ENCODE measurements at places on chromosomes 6 and 20.

- no peak for DNase-seq
Observed at GRCh38 chr6:148779142-148779562, 32.3 kb downstream of the UST start.

- DNase-seq = no peak
Observed at GRCh38 chr6:169289619-169290339, 36.1 kb upstream of the THBS2 start.

GRCh38 chr20:40631119-40631631 lies 57.9 kb downstream of the MAFB start:
- DNase-seq = no peak

DNA sequence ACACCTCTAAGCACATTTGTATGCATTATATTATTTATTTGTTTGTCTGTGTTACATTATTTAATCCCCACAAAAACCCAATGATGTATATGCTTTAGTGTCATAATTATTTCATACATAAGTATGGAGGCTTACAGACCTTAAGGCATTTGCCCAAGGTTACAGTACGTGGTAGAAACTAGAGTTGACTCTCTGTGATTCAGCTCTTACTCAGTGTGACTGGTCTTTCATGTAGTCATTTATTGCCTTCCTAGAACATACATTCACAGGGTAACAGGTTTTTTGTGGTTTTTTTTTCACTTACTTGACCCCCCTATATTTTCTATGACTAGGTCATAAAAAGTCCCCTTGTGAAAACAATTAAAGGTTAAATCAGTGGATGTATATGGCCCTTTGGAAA lies 566.8 kb downstream of the TFAP2A start:
- no peak for DNase-seq

GRCh38 chr20:59902470-59902869 lies 31.0 kb downstream of the SYCP2 start:
- DNase-seq = no peak

GRCh38 chr6:128512296-128512695 lies 8.1 kb downstream of the PTPRK start:
- DNase-seq = no peak

DNA sequence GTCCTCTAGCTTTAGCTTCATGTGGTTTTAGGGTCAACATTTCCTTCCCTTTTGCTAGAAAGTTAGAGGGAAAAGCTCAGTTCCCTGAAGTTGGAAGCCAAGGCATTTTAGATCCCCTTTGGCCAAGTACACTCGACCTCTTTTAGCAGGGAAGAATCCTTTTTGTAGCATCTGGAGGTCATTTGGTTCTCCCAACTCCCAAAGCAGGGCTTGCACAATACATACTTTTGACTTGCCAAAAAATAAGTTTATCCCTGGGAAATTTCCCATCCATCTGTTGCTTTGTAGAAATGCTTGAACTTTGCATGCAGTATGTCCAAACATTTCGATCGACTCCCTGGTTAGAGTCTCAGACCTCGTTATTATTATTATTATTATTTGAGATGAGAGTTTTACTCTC lies 4.6 kb upstream of the EDEM2 start:
- no peak for DNase-seq

- no peak for DNase-seq
Observed at GRCh38 chr6:119124079-119124824, 45.8 kb upstream of the FAM184A start.

GRCh38 chr20:17137692-17138091 lies 89.1 kb upstream of the PCSK2 start:
- DNase-seq = no peak

DNA sequence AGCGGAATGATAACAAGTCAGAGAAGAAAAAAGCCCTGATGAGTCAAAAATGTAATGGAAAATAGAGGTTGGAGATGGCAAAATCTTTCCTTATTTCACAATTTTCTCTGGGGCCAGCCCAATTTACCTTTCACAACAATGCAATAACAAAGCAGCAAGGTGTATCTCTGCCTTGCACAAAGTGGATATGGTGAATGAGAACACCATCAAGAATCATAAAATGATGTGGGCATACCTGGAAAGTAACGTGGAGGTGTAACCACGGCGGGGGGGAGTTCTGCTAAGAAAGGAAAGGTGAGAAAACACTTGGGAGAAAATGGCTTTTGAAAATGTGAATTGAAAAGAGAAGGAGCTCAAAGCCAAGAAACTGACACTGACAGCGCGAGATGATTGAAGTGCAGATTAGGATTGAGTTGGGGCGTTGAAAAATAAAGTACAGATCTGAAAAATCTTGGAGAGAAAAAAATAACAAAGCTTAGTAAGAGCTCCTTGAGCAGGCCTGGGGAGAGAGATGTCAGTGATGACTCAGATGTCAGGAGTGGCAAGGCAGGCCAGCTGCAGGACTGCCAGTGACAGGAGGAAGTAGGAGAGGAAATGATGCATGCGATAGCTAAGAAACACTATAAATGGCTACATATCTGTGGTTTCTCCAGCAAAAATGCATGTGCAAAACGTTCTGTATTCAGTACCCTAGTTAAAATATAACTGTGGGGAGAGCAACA lies 26.2 kb downstream of the ARHGAP18 start:
- peak; percentile 58 for DNase-seq

- no peak for DNase-seq
Observed at GRCh38 chr20:14555676-14556075, 218.3 kb upstream of the FLRT3 start.

- no peak for DNase-seq
Observed at GRCh38 chr20:16606468-16607070, 33.3 kb upstream of the KIF16B start.

DNA sequence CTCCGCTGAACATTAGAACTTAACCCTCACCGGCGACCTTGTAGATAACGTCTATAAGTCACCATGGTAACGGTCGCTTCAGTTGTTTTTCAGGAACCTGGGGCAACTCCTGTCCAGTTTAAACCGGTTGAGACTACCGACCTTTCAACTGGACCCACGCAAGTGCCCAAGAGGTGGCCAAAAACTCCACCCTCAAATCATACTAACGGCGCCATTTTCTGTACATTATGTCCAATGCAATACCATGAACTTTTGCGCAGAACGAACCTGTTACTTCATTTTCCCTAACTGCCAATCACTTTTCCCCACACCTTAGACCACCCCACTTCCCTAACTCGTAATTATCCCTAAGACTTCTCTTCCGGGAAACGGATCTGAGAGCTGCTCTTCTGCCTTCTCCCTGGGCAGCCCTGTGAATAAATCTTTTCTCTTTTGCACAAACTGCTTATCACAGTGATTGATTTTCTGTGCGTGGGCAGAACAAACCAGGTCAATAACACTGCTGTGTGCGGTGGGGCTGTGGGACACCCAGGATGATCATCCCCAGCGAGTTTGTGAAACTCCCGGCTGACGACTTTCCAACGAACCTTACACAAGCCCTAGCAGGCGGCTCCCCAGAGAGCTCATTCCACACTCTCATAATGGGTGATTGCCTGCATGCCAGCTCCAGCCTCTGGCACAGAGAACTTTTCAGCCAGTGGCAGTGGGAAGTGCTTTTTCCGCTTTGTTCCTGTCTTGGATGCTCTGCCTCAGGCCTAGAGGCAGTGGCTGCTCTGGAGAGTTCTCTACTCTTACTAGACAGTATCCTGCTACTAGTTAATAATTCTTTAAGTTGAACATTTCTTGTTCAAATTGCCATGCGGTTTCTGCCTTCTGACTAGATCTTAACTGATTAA lies 28.6 kb downstream of the GPX5 start:
- no peak for DNase-seq

DNA sequence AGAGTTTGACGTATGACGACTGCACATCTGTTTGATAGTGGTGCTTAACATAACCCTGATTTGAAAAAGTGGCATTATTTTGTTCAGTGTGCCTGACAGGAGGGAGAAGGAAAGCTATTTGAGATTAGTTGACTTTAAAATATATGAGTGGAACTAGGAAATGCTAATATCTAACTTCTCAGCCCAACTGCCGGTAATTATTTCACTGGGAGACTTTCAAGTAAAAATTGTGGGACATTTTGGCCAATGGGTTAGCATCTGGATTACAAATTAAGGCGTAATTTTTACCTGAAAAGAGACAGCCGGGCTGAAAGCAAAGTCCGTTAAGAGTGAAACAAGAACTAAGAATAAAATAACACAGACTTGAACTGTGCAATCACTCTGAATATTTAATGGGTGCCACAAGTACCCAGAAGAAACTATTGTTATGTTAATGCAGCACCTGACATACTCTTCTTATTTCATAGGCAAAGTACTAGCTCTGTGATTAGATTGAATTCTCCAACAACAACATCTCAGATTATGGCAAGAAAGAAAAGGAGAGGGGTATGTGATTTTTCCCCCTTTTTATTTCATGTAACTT lies 2.0 kb downstream of the HEY2 start:
- DNase-seq = no peak

- DNase-seq = no peak
Observed at GRCh38 chr20:46683939-46684750, 5.1 kb downstream of the TP53RK start.

GRCh38 chr6:142822383-142822782 lies 122.6 kb downstream of the HIVEP2 start:
- no peak for DNase-seq

- no peak for DNase-seq
Observed at GRCh38 chr6:151279891-151280290, 40.1 kb downstream of the AKAP12 start.

GRCh38 chr20:21303872-21304586 lies 898 bp downstream of the XRN2 start:
- DNase-seq = no peak

GRCh38 chr6:106241498-106241897 lies 84.1 kb downstream of the ATG5 start:
- DNase-seq = no peak

DNA sequence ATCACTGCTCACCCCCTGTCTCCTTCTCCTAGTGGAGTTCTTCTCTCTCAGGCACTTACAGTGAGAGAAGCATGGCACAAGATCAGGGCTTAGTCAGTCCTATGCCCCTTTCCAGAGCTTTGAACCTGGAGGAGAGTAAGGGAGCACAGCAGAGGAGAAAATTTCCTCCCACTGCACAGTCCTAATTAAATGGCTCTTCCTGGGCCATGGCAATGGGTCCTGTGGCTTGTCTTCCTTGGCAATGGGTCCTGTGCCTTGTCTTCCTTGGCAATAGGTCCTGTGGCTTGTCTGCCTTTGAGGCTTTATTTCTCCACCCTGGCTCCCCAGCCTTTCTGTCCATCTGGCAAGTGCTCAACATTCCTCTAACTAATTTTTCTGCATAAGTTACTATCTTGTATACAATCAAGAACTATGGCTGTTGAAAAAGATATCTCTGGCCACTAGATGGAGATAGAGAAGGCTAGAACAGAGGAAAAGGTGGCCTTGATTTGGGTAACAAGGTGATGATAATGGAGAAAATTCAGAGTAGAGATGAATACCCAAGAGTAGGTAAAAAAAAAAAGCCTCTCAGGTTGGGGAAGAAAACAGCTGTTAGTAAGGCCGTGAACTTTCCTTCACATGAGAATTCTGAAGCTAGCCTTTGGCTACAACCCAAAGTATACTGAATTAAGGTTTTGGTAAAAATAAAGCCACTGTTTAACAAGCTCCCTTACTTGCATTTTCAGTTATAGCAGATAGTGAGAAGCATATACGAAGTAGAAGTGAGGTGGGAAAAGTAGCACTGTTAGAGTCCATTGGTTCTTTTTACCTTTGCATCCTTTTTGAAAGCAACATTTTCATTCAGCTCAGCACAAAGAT lies 504.9 kb downstream of the DOK5 start:
- DNase-seq = no peak

DNA sequence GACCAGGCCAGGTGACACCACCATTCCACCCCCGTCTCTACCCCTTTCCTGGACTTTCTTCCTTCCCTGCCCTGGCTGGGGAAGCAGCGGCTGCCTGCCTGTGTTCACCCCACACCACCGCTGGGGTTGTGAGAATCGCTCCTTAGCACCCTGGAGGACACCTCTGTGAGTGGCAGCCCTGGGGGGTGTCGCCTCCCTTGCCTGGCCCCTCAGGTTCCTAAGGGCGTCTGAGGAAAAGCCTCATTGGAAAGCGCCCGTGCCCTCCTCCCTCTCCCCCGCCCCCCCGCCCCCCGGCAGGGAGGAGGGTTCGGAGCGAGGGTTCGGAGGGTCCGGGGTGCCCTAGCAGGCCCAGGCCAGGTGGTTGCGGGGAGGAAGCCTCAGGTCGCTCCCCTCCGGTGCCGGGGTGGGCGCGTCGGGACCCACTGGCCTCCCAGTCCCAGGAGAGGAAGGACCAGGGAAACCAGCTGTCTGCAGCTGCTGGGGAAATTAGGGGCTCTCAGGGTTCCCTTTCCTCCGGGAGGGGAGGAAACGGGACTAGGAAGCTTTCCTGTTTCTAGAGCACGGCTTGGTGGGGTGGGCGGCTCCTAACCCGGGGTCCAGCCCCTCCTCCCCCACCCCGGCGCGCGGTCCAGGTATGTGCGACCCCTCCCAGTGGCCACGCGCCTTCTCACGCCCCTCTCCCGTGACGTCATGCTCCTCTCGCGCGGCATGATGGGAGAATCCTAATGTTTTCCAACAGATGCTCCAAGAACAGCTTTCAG lies at the start of gene PHACTR3:
Gene PHACTR3 (plus strand): TSS at position 760 of the 761 bp plus-strand sequence. CDS start 475 bp downstream, outside the sequence.
- DNase-seq = no peak

- DNase-seq = no peak
Observed at GRCh38 chr6:170231293-170232185, 59.3 kb downstream of the DLL1 start.

DNA sequence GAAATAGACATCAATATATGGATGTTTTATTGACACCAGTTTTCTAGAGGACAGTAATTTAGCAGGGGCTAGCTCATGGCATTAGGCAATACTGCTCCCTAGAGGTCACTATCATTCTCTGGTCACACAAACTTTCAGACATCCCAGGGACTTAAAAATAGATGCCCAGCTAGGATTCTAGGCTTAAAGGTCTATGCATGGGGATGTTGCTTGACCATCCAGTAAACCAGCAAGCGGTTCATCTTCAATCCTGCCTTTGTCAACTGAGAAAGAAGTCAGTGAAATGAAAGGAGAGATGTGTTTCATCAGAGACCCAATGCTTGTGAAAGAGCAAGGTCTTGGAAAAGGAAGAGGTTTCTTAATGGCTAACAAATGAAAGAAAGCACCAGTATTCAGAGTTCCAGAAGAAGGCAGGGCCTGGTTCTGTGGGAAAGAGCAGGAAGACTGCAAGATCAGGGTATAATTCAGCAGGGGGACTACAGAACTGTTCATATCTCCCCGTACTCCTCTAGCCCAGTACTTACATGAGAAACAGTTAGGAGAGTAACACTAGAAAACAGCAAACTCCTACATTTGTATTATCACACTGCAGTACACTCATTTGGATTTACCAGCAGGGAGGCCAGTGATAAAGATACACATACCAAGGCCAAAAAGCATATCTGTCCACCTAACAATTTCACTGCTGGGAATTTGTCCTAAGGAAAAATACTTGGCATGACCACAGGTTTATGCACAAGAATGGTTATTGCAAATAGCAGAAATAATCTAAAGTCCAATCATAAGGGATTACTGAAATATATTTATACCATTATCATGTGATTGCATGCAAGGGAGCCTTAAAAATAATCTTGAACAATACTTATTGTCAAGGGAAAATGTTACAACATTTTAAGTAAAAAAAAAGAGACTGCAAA lies 151.4 kb upstream of the LAMA2 start:
- no peak for DNase-seq

Data from activated T-cell treated with anti-CD3 and anti-CD28 coated beads, Interleukin-2, amount 50 U/mL, for 4 hours (primary cell).